ENCODE measurements at places on chromosomes 13 and 19.
A peak's percentile ranks its signal among the peaks of the same experiment; 100 is the strongest.

DNA sequence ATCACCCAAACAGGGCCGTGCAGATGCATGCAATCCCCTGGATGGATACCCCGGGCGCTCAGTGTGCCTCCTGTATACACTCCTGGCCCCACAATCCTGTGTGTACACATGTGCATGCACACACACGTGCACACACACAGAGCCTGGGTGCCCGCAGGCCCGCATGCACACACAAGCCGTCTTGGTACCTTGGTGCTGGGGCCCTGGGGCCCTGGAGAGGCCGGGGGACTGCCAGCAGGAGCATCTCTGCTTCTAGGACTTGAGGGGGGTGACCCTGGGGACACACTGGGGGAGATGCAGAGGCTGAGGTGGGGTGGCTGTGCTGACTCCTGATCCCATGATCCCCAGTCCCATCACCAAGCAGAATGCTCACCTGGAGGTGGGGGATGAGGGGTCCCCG is 15.6 kb upstream of the EPOR start:
- no peak for DNase-seq

DNA sequence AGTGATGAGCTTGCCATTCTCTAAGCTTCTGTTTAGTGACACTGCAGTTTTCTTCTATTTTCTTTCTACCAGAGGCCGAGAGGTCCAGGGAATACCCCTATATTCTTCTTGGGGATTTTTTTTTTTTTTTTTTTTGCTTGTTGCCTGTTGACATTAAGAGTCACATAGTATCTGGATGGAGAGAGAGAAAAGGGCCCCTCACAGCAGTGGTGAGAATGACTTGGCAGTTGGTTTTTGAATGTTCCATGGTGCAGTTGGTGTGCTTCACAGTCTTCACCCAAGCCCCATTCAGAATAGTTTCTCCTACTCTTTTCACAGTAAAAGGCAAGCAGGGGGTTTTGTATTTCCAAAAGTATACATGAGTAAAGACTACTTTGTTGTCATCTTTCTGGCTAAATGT is 577.9 kb downstream of the LMO7 start:
- DNase-seq: no peak

DNA sequence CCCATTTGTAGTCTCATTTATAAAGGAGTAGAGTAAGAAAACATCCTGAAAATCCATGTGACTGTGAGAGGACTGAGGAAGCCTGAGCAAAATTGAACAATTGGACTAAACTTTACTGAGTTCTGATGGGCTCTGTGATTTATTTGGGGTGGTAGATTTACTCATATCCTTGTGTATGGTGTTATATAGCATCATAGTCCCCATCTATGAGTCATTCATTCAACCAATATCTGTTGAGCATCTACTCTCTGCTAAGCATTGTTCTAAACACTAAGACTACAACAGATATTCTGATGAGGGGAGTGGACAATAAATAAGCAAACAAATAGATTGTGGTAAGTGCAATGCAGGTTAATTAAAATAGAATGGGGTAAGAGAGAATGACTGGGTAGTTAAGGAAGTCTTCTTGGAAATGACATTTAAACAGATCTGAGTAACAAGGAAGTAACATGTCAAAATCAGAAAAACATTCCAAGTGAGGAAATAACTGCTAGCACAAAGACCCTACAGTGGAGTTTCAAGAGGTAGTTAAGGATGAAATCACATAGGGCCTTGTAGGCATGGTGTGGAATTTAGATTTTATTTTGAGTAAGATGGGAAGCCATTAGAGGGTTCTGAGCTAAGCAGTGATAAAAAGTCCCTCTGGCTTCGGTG is 36.3 kb upstream of the MLNR start:
- peak; percentile 61 for DNase-seq

GRCh38 chr13:49315756-49316482 is 68.2 kb downstream of the CDADC1 start:
- DNase-seq: no peak

DNA sequence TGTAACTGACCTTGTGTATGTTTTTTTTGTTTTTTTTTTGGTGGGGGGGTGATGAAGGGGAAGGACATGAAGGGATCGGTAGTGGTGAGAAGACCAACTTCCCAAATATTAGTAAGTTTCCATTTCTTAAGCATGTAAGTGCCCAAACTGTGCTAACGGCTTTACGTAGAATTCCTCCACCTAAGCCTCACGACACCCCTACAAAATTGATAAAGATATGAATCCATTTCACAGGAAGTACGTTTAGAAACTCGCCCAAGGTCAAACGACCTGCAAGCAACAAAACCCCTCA is 649 bp downstream of the UQCRFS1 start:
- DNase-seq: peak; percentile 15

DNA sequence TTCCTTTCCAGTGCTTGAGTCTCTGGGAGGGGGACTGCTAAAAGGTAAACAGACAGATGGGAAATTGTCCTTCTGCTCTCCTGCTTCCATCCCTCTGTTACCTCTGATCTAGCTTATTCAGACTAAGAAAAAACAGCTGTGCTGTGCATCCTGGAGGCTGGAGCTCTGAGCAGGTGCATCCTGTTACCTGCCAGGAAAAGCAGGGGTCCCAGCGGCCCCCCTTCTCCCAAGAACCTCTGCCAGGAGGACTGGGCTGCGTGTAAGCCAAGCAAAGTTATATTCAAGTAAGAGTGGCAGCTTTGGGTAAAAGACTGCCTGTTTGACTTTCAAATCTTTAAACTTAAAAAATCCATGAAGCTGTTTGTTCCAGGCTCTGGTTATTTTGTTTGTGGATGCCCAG is 75.1 kb downstream of the C13orf42 start:
- DNase-seq: no peak

- DNase-seq: no peak
These were observed 114.5 kb downstream of the POSTN start for GRCh38 chr13:37484056-37484455.

- DNase-seq: no peak
These were observed 885.2 kb downstream of the PCDH9 start for GRCh38 chr13:66344805-66345517.

Measured in fibroblast of mammary gland (primary cell).